ENCODE measurements at places on chromosomes 5 and 9.
A peak's percentile ranks its signal among the peaks of the same experiment; 100 is the strongest.

- no peak for DNase-seq
Observed at GRCh38 chr9:89639367-89639795, 34.6 kb downstream of the GADD45G start.

- no peak for DNase-seq
Observed at GRCh38 chr5:79436224-79436623, 77.7 kb downstream of the HOMER1 start.

GRCh38 chr5:150931368-150931965, 26.7 kb upstream of the ZNF300 start:
- DNase-seq = no peak

DNA sequence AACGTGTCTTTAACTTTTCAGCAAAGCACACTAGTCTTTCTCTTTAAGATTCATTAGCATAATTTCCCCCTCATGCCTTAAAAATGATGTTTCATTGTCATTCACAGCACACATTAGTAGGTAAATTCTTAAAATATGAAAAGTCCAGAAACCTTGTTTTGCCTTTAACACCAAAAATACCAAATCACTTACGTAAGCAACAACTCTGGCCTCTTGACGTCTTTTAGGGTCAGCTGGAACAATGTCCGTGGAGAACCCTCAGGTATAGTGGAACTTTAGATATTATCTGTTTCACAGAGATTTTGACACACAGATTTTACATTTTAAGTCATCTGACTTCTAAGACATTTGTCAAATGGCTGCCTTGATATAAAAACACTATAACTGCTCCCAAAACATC, 30.9 kb downstream of the LNPEP start:
- no peak for DNase-seq

DNA sequence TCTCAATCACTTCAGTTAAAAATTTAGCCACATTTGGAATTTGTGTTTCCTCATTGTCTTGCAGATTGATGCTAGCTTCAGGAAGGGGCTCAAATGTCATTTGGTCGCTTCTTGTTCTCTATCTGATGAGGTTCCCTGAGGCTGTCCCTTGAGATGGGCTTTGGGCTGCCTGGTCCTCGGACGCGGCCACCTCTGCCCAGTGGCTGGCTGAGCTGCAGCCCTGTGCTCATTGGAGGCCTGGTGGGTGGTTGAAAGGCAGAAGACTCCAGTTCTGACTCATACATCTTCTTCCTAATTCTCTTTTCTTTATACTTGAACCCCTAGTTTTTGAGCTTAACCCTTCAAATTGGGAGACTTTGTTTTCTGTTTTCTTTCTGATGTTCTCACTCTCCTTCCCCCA, 78.8 kb upstream of the NTRK2 start:
- DNase-seq = no peak

- no peak for DNase-seq
Observed at GRCh38 chr5:134578578-134579283, 53.3 kb downstream of the JADE2 start.

- DNase-seq = no peak
Observed at GRCh38 chr9:133657120-133657661, 21.0 kb downstream of the DBH start.

- peak; percentile 28 for DNase-seq
Observed at GRCh38 chr5:67160985-67161384, 35.6 kb downstream of the CD180 start.

DNA sequence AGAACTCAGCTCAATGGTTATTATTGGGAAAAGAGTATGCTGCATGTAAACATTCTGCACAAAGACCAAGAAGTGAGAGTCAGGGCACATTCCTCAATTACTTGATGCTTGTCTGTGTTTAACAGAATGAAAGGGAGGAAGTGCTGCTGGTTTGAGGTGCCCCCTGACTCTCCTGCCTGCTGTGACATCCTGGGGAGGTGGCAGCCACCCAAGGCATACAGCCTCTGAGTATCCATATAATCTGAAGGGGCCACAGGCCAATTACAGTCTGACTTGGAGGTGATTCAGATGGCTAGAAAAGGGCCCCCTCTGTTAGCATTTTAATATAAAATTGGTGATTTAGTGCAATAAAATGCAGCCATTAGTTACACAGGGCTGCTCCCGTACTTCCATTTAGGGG, 313.8 kb downstream of the ASTN2 start:
- DNase-seq = no peak

- DNase-seq = no peak
Observed at GRCh38 chr5:80712919-80713318, 58.1 kb upstream of the DHFR start.

- no peak for DNase-seq
Observed at GRCh38 chr5:109256486-109256885, 153.3 kb downstream of the PJA2 start.

DNA sequence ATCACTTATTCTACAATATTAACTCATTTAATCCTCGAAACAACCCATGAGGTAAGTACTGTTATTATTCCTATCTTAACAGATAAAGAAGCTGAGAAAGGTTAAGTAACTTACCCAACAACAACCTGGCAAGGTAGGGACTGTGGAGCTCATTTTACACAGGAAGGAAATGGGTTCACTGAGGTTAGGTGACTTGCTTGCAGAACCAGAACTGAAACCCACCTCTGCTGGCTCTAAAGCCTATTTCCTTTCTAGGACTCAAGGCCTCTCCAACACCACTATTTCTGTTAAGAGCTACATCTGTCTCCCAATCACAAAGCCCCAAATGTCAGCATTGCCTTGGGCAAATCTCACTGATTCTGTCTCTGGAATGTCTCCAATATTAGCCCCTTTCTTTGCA, 38.9 kb upstream of the IFNK start:
- no peak for DNase-seq

DNA sequence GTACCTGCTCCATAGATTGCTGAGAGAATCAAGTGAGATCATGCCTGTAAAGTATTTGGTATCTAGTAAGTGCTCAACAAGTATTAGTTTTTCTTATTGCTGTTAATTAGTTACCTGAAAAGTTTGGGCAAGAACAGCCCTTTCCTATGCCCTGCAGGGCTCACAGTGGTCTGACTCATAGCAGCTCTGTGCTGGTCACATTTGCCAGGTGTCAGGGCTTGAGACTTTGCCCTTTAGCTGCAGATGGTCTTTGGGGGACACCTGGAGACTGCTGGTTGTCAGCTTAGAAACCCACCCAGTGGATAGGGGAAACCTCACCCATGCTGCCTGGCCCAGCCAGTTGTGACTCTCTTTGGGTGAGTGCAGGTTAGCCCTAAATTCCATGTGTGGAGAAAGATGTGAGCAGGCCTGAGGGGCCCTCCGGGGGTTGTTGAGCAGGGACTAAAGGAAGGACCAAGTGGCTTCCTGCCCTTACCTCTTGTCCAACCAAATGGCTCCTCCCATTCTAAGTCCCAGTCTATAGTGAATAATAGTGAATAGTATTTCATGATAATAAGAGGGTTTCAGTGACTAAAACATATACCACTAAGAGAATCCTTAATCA, 9.0 kb downstream of the COL27A1 start:
- no peak for DNase-seq

DNA sequence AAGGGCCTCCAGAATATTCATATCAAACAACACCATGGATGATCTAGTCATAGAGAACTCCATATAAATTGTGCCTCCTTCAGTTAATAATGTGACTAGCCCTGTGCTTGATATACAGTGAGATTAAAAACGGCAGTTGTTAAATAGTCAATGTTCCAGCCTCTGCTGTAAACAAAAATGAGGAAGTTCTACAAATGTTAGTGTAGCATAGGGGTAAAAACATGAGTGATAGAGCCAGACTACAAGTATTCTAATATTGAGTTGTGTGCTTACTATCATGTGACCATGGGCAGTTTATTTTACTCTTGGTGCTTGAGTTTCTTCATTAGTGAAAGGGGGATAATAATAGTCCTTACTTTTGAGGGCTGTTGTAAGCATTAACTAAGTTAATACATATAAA, 43.3 kb upstream of the SLCO6A1 start:
- no peak for DNase-seq

GRCh38 chr9:94656200-94656599, 16.9 kb upstream of the FBP1 start:
- DNase-seq = peak; percentile 42

DNA sequence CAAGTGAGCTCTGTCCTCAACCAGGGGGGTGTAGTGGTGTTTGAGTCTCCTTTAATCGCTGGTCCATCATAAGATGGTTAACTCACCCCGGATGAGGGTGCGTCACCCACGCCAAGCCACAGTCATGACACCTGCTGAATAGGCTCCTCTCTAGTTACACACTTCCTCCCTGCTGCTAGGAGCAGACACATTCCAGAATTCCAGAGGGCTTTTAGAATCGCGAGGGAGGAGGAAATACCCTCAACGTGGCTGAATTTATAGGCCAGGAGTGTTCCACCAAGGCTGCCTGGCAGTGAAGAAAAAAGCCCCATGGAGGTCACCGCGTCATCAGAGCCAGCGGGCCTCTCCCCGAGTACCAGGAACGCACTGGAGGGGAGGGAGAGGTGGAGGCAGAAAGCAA, 5.1 kb downstream of the GLRX start:
- no peak for DNase-seq

GRCh38 chr5:54470128-54470527, 14.6 kb downstream of the HSPB3 start:
- no peak for DNase-seq

DNA sequence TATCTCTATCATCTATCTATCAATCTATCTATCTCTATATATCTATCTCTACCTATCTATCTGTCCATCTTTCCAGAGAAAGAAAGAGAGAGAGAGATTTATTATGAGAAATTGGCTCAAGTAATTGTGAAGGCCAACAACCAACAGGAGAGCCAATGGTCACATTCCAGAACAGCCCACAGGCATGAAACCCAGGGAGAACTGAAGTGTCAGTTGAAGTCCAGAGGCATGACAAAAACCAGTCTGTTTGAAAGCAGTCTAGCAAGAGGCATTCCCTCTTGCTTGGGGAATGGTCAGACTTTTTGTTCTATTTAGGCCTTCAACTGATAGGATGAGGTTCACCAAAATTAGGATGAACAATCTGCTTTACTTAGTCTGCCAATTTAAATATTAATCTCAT, 87.6 kb upstream of the PLCXD3 start:
- no peak for DNase-seq

- DNase-seq = no peak
Observed at GRCh38 chr5:58353992-58354391, 105.9 kb downstream of the PLK2 start.

DNA sequence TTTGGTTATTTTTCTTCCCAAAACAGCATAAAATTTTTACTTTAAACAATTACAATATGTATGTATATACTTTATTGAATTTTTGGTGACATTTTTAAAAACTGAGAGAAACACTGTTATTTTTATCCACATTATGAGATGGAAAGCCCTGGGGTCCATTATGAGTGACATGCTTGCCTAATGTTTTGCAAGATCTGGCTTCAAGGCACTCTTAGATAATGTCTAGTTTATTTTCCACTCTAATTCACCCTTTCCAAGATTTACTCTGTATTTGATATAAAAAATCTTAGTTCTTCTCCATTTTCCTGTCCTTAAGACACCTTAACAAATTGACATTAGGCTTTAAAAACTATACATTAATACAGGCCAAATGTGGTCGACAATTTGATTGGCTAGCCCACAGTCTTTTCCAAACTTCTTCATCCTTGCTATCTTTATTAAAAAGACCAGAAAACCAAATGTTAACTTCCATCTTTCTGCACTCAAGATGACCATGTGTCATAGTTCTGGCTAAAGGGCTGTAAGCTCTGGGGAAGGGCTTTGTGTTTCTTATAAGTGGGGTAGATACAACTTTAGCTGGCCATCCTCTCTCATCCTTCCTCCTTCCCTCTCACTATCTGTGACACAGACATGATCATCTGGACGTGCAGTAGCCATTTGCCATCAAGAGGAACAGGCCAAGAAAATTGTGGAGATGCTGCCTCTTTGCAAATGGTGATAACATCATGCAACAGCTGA, 561.1 kb downstream of the PDE4D start:
- no peak for DNase-seq

GRCh38 chr5:14561741-14562140, 19.9 kb upstream of the OTULINL start:
- no peak for DNase-seq

DNA sequence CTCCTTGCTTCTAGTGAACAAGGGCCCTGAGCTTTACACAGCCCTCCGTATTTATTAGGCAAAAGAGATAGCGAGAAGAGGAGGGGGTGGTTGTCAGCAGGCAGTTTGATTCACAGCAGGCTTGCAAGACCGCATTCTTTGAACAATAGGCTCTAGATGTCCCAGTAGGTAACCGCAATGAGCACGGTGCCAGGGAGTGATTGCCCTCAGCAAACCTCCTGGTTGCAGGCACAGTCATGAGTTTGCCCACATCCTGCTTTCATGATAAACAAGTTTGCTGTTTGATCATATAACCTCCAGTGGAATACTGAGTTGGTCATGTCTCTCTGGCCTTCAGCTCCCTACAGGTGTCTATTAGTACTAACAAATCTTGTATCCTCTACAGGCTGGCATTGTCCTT, 66.1 kb downstream of the CACNA1B start:
- DNase-seq = no peak

DNA sequence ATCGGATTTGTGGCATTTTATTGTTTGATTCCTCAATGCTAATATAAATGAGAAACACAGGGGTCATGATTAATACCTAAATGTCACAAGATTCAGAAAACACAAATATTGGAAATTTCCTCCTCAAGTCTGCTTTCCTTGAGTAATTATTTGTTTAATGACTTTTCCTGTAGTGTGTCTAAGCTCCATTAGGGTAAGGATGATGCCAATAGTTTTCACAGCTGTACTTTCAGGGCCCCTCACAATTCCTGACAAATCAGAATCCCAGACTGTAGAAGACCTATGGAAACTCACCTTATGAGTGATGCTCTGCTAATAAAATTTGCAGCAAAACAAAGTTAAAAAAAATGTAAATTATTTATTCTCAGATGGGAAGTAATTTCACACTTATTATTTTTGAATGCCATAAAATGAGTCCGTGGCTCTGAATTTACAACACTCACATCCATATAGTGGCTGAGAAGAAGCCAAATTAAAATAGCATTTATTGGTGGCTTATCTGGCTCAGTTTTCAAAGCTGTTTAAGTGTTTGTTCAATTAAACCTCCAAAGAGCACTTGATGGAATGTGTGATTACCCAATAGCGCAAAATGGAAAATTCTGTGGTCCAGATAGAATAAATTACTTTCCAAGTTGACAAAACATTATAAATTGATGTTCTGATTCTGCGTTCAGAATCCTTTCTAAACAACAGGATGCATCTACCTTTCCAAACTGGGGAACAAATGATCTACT, 1.6 kb upstream of the SPINK14 start:
- DNase-seq = no peak

- DNase-seq = no peak
Observed at GRCh38 chr9:90726215-90726614, 75.4 kb upstream of the SYK start.

- DNase-seq = no peak
Observed at GRCh38 chr9:13186091-13186490, 93.4 kb downstream of the MPDZ start.

- no peak for DNase-seq
Observed at GRCh38 chr9:72477930-72478518, 43.4 kb upstream of the TMC1 start.

DNA sequence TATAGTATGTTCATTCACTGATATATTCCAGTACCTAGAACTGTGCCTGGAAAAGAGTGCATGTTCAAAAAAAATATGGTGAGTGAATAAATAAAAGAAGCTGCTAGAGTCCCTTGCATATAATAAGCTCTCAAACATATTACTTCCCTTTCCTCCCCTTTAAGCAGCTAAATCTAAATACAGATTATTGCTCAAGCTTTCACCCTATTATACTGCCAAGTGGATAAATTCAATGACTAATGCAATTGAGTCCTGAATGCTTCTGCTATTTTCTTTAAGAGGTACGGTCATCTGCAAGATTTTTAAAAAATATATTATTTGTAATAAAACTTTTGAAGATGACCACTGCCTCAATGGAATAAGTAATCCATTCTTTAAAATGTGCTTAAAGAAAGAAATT, 248.4 kb downstream of the PLK2 start:
- no peak for DNase-seq

All from activated T-helper 2 cell treated with anti-CD3 and anti-CD28 coated beads, Interferon-gamma antibody, Interleukin-2, Interleukin-4, amounts not matched to agents 10 μg/mL and 5 μg/mL and 100 μg/mL, durations not matched to agents 14 hours and 24 hours and 36 hours (primary cell).